ENCODE measurements at places on chromosomes 16 and 17. TPM values are rescaled to one million over a fixed set of nuclear protein-coding genes. Genes with fewer than 3 reads are reported as not detected.

GRCh38 chr17:47205419-47205963, 3.7 kb upstream of the MYL4 start:
- H3K27ac ChIP-seq = peak overlapping the region; percentile 89
- H3K36me3 ChIP-seq = peaks cover 4% of the 10 kb centered on the region
- H3K4me3 ChIP-seq = peak overlapping the region; percentile 66
- peak; percentile 82 for DNase-seq
- H3K4me1 ChIP-seq = peaks cover 53% of the 10 kb centered on the region
- peaks cover 3% of the 10 kb centered on the region for H3K27me3 ChIP-seq

GRCh38 chr17:82175951-82176350, 36.7 kb downstream of the CCDC57 start:
- H3K27me3 ChIP-seq = no peaks in the 10 kb centered on the region
- DNase-seq = no peak
- H3K4me3 ChIP-seq = no peak overlapping the region
- no peaks in the 10 kb centered on the region for H3K4me1 ChIP-seq

DNA sequence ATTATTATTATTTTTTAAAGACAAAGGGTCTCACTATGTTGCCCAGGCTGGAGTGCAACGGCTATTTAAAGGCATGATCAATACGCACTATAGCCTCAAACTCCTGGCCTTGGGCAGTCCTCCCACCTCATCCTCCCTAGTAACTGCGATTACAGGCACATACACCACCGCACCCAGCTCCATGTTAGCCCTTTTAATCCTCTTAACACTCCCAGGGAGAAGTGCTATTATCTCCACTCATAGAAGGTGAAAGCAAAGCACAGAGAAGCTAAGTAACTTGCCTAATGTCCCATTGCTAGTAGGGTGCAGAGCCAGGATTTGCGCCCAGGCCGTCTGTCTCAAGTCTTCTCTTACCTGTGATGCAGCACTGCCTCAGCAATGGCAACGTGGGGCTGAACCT, 5.0 kb downstream of the HAS3 start:
- no peak for DNase-seq
- H3K27ac ChIP-seq = no peak overlapping the region
- H3K36me3 ChIP-seq = peaks cover 3% of the 10 kb centered on the region

ADAM11 gene
- 0.24 TPM for total RNA-seq

- no peaks in the 10 kb centered on the region for H3K27me3 ChIP-seq
- H3K4me1 ChIP-seq = peaks cover 6% of the 10 kb centered on the region
- H3K36me3 ChIP-seq = peaks cover 16% of the 10 kb centered on the region
- no peak for DNase-seq
- no peak overlapping the region for H3K4me3 ChIP-seq
- H3K27ac ChIP-seq = no peak overlapping the region
Measured at GRCh38 chr17:4858882-4859260, 25.7 kb downstream of the MINK1 start.
